Left renal cortex interstitium (tissue), 4 donors: ENCODE measurements at places on chromosomes 4 and X. TPM values are rescaled to one million over a fixed set of nuclear protein-coding genes. Genes with fewer than 3 reads are reported as not detected.

DNA sequence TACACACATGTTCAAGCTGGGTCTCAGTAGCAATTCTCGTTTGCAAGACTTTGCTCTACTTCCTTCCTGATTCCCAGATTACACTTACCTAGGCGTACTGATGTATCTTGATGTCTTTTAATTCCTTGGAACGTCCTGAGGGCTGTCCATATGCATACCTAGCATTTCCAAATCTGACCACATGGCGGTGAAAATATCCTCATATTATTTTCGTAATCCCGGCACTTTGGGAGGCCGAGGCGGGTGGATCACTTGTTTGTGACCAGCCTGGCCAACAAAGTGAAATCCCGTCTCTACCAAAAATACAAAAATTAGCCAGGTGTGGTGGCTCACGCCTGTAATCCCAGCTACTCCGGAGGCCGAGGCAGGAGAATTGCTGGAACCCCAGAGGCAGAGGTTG lies 1786.3 kb upstream of the TENM3 start:
- DNase-seq = no peak

NEIL3 gene
- 5.7 TPM for polyA plus RNA-seq

DNA sequence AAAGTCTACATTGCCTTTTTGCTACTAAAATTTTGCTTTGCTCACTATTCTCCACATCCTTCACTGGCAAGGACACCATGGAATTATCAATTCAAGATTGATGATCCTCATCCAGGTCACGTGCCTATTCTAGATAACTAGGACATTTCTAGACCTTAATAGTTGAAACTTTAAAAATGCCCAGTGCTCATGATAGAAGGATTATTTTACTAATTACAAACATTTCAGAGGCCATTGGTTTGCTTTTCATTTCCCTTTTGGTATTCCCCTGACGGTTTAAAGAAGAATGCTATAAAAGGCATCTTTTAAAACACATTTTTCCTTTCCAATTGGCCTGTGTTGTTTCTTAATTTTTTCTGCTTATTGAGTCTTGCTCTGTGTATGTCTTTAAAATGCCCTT lies 249.4 kb downstream of the NDST4 start:
- no peak for DNase-seq

DNA sequence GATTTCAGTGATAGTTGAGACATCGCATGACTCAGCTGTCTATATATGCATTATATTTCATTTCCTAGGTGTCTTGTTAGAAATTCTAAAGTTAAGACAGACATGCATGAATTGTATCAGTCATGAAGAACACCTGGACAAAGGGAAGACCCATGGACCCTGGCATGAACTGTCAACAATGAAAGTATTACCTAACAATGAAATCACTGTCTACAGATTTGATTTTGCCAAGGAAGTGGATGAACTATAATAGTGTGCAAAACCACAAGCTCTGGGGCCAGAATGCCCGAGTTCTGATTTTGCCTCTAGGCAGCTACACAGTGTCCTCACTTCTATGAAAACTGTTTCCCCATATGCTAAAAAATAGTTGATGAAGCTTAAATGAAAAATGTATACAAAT lies 386.1 kb downstream of the NLGN4X start:
- DNase-seq = no peak

DNA sequence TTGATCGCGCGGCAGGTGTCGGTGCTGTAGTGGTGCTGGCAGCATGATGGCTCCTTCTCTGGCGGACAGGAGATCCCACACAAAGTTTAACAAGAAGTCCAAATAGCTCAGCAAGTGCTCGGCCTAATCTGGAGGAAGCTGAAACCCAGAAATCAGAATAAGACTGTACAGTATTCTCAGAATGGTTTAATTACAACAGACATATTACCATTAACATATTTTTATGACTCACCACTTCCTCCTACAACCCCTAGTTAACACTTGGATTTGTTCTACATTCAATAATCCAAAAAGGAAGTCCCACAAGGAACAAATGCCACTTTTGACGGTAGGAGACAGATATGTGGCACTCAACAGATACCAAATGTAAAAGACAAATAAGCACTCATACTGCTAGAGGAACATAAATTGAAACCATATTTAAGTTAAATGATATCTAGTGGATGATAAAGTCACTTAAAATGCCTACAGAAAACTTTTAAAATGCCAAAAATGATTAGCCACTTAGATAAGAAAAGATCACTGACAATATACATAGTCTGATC lies 91.2 kb downstream of the HUWE1 start:
- no peak for DNase-seq

GRCh38 chr4:149183638-149184037 lies 632.0 kb downstream of the IQCM start:
- DNase-seq = no peak

DNA sequence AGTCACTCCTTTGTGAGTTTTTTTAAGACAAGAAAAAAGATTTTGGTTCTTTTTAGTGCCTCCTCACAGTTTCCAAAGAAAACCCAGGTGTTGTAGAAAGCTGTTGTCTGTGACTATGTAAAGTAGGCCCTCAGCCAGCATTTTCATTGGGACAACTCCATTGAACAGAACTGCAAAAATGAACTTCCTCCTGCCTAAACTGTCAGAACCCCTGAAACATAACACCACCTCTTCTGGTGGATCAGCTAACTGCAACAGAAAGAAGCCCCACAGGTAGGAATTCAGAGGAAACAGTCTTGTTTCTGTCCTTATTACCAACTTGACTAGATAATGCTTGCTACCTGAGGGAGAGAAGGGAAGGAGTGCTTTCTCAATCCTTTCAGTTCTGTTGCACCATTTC lies 3.4 kb upstream of the ATP11C start:
- no peak for DNase-seq

DKK2 gene
- 1.5 TPM for polyA plus RNA-seq
